Activated CD4-positive, CD25-positive, alpha-beta regulatory T cell treated with anti-CD3 and anti-CD28 coated beads, Interleukin-2, amount 50 U/mL, for 72 hours (primary cell): ENCODE measurements at places on chromosomes 2 and 18.

DNA sequence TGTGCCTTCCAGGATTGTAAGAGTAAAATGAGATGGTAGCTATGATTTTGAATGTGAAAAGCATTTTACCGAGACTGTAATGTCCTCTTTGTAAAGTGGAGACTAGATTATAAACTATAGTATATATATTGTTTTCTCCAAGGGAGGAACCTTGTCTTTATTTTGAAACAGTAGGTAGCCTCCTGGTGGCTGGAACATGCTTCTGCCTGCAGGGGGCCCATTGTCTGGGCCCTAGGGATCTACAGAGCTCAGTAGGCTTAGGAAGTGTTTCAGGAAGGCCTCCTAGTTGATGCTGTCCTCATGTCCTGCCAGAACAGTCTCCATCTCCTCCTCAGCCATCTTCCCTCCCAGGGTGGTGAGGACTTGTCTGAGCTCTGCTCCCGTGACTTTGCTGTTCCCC is 3.0 kb downstream of the PIKFYVE start:
- DNase-seq: no peak

- DNase-seq: no peak
Observed at GRCh38 chr2:24970483-24971285, 1.1 kb downstream of the DNAJC27 start.

- no peak for DNase-seq
Observed at GRCh38 chr2:150675807-150676206, 188.3 kb upstream of the RND3 start.

- DNase-seq: no peak
Observed at GRCh38 chr2:19355014-19355405, 3.4 kb downstream of the OSR1 start.

DNA sequence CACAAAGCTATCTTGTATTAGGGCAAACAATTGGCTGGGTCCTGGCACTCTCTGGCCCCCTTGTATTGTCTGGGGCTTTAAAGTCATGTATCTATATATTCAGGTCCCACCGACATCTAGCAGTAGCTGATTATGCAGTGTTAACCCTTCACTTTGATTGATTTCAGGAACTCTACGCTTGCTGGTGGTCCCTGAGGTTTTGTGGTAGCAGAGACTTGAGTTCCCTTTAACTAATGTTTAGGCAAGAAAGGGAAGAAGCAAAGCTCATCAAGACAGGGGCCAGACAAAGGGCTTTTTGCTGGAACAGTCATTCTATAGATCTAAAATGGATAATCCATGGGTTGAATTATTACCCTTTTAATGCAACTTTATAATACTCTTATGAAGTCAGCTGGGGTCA is 95.3 kb upstream of the EPB41L3 start:
- no peak for DNase-seq

GRCh38 chr2:182897137-182897536 is 30.7 kb upstream of the FRZB start:
- DNase-seq: no peak

DNA sequence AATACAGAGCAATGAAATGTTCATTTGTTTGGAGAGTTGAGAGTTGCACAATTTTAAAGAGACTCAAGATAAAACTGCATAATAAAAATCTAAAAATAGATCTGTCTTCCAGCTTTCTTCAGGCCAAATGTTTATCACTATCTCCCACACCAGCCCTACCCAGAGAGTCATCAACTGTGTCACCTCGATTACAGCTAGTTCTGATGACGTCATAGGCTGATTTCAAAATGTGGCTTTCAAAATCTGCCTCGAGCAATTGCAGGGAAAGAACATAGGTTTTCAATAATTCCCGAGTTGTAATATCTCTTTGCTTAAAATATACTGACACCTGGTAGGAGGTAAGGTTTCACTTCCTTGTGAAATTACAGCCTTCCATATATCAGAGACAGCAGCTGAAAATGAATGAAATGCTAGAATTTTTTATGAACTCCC is 677.6 kb upstream of the ID2 start:
- DNase-seq: no peak

GRCh38 chr2:38301340-38301968 is 75.6 kb downstream of the ATL2 start:
- DNase-seq: no peak

GRCh38 chr2:109662889-109663288 is 48.7 kb downstream of the SOWAHC start:
- DNase-seq: no peak

DNA sequence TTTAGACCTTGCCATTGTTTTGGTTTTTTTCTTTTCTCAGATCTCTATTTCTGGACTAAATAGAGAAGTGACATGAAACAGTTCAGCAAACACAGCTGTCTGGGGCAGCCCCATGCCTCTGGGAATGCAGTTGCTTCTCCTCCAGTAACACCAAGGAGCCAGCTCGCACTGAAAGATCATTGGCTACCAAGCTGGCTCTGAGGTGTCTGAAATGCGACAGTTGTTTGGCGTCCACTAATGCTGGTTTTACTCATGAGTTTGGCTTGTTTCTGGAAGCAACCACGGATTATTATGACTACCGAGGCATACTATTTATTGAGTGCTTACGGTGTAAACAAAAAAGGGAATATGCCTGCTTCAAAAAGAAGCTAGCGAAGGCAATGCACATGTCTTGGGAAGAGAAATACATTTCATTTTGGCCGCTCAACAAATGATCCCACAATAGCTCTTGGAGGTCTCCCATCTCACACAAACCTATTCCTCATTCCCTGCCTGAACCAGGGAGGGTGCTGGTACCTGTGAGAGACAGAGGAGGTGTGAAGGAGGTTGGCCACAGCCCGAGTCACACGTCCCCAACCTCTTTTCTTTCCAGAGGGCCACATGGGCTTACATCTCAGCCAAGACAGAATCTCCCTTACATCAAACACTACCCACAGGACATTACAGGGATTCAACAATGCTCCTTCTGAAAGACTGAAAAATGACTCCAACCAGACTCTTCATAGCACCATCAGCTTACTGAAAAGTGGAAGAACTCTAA is 37.5 kb upstream of the NEB start:
- DNase-seq: no peak

DNA sequence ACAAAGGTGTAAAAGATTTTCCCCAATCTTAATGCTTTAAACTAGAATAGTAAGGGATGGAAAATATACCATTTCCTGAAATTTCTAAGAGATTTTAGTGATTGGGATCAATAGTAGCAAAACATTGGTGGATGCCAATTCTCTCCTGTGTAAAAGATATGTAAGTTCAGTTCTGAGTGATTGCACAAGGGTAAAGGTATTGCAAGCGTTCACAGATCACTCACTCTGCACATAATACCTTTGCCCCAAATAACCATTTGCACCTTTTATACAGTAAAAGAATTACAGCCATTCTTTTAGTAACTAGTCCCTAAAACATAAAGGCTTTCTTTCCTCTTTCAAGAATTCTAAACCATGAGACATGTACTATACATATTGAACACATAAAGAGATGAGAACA is 13.0 kb upstream of the ZCCHC2 start:
- no peak for DNase-seq

GRCh38 chr18:29378651-29379136 is 1201.8 kb upstream of the CDH2 start:
- DNase-seq: no peak

DNA sequence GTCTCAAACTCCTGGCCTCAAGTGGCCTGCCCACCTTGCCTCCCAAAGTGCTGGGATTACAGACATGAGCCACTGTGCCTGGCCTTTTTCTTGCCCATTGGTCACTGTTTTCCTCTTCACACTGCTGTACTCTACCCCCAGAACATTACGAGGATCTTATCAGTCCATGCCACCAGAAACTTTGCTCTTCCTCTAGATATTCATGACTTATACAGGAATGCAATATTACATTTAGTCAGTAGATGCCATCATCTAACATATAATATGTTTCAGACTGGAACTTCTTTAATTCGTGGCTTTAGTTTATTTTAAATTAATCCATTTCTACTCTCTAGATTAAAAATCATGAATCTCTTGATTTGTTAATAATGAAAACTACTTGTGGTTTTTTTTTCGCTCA is 135.5 kb downstream of the COMMD1 start:
- no peak for DNase-seq

DNA sequence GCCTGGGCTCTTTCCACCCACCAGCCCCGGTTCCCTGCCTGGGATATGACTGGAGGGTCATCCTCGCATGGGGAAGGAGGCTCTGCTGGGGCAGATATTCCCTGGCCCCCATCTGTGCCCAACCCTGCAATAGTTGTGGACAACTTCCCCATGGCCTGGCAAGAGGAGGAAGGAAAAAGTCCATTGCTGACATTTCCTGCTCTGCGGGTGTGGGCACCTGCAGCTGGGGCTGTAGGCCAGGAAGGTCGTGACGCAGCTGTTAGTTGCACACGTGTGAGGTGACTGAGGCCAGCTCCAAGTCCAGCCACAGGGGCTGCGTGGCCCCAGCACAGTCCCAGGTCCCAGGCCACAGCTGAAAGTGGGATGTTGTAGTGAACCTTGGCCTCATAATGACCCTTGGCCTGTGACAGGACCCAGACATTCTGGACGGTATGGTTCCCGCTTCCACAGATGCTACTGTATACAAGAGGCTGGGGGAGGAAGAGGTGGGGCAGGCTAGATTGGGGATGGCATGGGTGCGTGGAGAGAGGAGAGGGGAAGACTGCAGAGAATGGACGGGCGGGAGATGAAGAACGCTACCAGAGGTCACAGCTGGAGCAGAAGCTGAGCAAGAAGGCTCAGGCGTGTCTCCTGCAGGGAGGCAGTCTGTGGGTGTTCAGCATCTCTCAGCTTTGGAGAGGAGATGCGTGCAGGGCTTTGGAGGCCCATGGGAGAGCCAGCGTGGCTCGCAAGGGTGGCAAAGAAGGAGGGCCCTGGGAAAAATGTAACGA is 22.1 kb downstream of the OTOF start:
- peak; percentile 16 for DNase-seq

- DNase-seq: no peak
Observed at GRCh38 chr2:129334696-129335410, 644.6 kb upstream of the RAB6C start.

DNA sequence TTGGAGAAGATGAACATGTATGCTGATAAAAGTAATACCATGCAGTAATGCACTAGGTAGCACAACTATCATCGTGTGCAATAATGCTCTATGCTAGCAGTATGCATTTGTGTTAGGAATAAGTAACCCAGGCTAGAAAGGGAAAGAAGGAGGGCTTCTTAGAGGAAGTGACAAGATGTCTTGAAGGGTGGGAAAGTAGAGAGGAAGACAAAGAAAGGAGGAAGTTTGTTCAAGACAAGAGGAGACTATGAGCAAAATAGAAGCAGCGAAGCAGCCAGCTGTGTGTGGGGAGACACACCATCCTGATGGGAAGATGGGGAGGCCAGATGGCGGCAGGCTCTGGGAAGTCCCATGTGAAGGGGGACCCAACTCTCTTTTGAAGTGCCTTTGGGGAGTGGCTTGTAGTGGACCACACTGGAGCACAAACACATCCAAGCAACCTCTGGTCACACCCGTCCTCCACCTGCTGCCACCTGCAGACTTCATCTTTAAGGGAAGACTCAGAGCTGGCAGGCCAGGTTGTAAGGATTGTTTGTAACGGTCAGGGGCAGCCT is 39.9 kb upstream of the INHBB start:
- DNase-seq: no peak

- DNase-seq: no peak
Observed at GRCh38 chr2:138236142-138236541, 265.4 kb upstream of the SPOPL start.

DNA sequence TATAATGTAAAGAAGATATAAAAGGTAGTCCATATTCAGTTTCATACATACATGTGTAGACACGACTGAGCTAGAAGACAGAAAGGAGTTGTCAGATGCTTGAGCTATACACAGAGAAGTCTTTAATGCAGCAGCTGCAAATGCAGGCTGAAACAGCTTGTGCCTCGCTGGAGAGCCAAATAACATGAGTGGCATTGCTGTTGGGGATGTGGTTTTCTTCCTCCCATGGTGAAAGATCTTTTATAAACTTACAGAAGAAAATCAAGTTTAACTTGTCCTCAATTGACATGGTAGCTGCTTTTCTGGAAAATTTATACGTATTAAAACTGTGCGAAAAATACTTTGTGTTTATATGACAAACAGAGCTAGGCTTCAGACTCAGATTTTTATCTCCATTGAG is 16.4 kb upstream of the IL1R1 start:
- no peak for DNase-seq

DNA sequence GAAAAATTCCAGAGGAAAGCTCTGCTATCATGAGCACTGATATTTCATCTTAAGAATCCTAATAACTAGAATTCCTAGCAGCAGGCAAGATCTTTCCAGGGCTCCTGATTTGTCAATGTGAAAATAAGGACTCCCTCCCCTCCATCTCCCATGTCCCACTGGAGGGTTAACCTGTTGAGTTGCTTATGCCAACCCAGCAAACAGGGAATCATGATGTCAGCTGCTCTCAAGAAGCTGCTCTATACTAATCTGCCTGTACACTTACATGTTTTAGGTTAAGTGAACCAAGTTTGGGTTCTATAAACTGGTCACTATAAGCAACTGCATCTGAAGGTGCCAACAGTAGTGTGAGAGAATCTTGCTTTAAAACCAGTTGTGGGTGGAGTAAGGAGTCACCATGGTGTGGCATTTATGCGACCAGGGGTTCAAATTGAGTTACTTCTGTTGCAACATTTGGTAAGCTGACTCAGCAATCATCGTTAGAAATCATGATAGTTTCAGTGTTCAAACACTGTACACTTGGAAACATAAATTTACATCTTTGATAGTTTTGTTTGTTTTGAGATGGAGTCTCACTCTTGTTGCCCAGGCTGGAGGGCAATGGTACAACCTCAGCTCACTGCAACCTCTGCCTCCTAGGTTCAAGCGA is 53.4 kb downstream of the STK25 start:
- DNase-seq: no peak

DNA sequence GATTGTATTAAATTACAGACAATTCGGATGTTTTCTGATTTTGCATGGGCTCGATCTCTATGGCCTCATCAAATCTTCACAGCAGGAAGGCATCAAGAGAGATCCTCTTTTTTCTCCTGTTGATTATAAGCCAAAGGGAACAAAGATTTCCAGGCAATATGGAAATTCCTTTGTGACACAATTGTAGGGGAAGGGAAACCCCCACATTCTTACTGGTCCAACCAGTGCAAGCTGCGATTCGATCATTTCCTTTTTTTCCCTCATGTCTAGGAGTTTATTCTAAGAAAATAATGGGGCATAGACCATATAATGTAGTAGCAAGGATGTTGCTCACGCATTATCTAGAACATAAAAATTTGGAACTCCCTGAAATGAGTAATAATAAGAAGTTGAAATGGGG is 87.7 kb downstream of the LYPD6 start:
- no peak for DNase-seq

DNA sequence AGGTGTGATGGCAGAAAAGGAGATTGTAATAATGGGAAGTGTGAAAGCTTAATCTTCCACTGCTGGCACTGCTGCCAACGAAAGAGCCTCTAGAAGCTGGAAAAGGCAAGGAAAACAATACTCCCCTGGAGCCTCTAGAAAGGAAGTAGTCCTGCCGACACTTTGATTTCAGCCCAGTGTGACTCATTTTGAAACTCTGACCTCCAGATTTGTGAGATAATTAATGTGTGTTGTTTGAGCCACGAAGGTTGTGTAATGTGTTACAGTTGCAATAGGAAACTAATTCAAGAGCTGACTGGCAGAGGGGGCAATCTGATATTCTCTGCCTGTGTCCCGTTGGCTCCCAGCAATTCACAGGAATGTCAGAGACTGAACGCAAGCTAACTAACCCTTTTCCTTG is 219.2 kb upstream of the UBE2E3 start:
- no peak for DNase-seq
